NCI-H187 treated with DMSO at 0.1 percent for 48 hours (cell line): ENCODE measurements at places on chromosomes 4 and X.

DNA sequence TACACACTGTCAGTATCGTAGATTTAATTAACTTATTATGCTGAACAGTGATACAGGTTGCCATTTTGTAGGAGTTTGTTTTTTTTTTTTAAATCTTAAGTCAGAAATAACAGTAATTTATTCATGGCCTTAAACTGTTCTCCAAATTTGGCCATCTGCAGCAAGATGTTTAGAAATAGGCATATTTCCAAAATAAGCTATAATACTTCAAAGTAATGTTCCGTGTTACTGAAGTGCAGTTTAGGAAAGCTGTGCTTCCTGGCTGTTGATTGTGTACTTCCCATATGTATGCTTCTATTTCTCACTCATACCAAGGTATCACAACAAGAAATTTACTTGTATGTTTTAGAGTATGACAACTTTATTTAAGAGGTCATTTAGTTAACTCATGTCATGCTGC lies 28.9 kb downstream of the CPEB2 start:
- DNase-seq, result no peak

DNA sequence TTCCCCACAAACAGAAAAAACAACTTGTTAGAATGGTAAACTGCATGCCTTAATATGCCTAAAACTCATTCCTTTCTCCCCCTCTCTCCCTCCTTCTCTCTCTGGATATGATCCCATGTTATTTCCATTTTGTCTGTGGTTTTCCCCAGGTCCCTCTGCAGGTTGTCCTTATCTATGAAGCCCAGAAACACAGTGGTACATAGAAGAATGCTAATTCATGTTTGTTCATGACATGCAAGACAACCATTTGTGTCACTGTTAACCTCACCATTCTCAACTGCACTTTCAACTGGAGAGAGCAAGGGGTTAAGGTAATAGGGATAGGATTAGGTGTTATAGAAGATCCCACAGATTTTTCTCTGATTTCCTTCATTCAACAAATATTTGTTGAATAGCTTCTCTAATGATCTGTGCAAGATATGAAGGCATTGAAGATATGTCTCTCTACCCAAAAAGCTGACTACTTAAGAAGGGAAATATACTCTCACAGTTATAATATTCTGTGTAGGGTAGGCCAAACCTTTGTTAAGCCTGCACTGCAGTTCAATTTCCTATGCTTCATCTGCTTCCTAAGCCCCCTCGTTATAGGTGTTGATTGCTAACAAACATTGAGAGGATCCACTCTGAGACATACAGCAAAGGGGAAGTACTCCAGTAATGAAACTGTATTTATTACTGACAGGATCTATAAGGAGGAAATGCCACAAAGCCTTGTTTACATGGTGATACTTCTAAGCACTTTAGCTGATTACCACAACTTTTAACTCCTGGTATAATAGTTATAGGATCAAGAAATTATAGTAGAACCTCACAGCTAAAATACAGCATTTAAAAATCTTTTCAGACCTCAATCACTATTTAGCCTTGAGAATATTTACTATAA lies 96.1 kb downstream of the FRYL start:
- DNase-seq, result no peak

GRCh38 chr4:55729351-55730279 lies 90.0 kb upstream of the EXOC1L start:
- no peak for DNase-seq

DNA sequence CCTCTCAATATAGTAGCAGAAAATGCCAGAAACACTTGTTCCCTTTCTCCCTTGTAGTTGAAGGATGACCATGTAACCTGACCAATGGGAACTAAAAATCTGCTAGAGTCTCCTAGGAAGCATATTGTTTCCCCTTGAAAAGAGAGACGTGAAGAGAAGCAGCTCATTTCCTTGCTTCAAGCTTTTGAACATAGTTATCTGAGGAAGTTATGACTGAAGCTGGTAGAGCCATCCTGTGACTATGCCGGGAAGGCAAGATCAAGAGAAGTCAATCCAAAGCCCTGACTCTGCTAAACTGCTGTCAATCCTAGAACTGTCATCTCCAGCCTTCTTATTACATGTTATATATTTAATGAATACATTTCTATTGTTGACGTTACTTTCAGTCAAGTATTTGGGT lies 66.6 kb downstream of the EIF4E start:
- DNase-seq, result no peak

DNA sequence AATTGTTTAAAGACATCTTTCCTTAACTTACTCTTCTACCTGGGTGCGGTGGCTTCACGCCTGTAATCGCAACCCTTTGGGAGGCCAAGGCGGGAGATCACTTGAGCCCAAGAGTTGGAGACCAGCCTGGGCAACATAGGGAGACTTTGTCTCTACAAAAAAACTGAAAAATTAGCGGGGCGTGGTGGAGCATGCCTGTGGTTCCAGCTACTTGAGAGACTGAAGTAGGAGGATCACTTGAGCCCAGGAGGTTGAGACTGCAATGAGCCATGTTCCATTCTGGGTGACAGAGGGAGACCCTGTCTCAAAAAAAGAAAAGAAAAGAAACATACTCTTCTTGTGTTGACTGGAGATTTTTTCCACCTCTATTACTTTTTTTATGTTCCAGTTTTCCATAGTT lies 181.9 kb downstream of the RAPGEF2 start:
- no peak for DNase-seq

DNA sequence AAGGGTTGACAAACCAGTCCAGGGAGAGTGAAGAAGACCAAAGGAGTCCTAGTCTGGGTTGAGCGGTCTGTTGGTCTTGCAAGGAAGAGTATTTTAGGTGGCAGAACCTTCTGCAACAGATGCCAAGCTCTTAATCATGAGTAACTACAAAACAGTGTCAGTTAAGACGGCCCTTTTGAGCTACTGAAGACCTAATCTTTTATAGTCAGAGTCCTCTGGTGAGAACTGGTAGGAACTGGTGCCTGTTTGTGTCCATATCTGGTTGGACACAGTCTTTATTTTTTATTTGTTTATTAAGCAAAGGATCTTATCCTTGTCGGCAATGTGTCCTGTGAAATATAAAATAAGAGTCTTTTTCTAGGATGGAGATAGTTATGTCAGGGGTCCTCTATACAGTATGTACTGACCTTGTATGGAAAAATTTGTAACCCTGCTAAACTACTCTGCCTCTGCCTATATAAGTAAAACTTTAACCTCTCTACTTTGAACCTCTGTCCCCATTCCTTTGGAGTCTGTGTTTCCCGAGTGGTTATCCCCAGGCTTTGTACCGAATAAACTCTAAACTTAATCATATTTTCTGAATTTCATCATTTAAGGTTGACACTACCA lies 47.1 kb downstream of the FAM13A start:
- no peak for DNase-seq

DNA sequence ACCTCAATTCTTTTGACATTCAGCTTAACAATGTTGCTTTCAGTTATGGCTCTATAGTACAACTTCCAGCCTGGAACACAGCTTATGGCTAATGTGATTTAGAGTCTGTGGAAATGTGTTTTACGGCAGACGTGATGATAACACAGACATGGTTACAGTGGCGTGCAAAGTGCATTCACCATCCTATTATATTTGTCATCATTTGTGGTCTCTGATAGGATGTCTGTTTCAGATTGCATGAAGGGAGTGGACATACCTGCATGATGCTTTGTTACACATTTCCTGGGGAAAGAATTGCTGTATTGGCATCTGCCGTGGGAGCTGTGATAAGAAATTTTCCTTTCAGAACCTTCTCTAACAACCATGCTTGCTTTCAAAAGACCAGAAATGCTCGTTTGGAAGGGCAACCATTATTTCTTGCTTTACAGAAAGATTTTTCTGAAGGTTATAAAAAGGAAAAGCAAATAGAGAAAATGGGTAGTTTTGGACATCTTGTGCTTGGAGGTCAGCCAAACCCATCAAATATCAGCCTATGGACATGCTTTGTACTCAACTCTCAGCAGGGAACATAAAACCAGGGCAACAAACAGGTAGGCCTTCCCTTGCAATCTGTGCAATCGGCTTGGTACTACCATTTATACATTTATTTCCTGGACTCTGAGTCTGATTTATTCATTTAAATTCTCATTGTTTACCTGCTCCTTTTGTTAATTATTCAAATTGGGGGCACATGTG lies 273.9 kb downstream of the TLL1 start:
- DNase-seq, result no peak

DNA sequence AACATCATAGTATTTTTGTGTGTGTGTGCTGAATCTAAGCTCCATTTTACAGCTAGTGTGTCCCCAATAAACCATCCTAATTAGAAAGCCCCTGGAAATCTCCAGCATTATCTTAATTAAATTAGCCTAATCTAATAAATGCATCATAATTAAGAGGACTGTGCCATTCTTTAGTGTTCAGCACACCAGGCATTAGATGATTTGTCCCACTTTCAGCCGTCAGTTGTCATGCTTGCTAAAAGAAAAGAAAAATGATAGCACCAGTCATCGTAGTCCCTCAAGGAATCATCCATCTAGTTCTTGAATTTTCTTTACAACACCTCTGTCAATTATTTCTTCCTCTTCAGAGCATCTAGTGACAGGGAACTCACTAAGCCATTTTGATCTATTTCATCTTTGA lies 155.9 kb downstream of the PALLD start:
- DNase-seq, result no peak

DNA sequence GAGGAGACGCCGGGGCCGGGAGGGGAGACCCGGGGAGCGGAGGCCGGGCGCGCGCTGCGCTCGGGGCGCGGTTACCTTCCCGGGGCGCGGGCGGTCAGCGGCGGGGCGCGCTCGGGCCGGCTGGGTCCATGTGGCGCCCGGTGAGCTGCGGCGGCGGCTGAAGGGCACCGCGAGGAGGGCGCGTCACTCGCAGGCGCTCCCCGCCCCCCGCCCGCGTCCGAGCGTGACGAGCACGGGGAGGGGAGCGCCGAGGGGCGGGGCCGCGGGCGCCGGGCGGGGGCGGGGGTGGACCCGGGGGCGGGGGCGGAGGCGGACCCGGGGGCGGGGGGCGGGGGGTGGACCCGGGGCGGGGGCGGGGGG lies at the start of gene CPLX1:
Gene CPLX1 (minus strand): TSS at position 159 of the 360 bp plus-strand sequence. CDS start 1,607 bp downstream, outside the sequence.
- no peak for DNase-seq
